Esophagus squamous epithelium (tissue), 5 donors: ENCODE measurements at places on chromosomes 5 and 9.

GRCh38 chr9:126081746-126082145 lies 244.9 kb upstream of the MVB12B start:
- DNase-seq = no peak

DNA sequence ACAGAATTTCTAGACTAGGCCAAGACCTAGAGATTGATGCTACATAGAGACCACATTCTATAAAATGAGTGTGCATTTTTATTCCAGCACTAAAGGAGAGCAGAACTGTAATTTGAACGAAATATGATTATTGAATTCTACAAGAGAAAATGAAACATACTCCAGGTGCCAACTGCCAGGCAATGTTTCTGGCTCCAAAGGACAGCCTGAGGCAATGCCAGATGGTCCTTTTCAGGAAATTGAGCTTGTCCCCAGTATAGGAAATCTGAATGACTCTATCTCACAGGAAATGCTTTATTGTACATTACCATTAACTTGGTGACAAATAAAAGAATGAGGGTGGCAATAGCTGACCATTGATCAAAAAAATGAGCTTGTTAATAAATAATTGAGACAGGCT lies 28.8 kb upstream of the RASGRF2 start:
- DNase-seq = no peak

- DNase-seq = no peak
These were observed 51.0 kb upstream of the APC start for GRCh38 chr5:112686675-112687074.

- DNase-seq = no peak
These were observed 9.4 kb upstream of the CARD19 start for GRCh38 chr9:93086447-93087224.

GRCh38 chr9:34547960-34548611 lies 25.3 kb upstream of the ENHO start:
- DNase-seq = no peak

GRCh38 chr5:124318661-124319060 lies 427.8 kb downstream of the ZNF608 start:
- DNase-seq = no peak

GRCh38 chr5:90700299-90700698 lies 141.7 kb downstream of the ADGRV1 start:
- DNase-seq = no peak

DNA sequence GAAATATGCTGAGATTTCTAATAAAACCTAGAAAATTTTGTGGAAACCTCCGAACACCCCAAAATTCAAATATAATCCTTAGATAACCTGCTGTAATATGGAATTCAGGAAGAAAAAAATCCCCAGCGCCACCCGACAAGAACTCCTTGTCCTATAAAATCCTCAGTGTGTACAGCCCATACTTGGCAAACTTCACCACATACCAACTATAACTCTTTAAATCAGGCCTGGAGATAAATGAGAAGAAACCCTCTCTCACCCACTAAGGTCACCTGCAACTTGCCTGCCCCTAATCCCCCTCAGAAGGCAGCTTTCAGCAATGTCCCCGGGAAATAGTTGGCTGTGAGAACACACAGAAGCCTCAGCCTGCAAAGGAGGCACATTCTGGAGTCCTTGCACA lies 90.5 kb downstream of the SH3TC2 start:
- DNase-seq = no peak

- no peak for DNase-seq
These were observed 32.9 kb downstream of the FRMD3 start for GRCh38 chr9:83505282-83505681.

DNA sequence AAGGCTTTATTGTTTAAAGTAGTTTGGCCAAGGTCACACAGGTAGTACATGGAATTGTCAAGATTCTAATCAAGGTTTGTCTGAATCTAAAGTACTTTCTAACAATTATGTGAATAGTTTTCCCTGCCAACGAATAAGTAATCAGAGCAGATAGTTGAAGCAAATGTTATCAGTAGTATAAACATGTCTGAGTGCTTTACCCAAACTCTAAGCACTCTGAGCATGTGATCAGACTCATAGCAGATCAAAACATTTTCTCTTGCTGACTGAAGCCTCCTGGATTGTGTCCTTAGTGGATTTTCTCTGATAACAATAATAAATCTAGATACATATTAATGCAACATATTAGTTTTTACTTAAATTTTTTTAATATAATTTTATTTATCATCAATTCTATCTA lies 995.0 kb downstream of the EFNA5 start:
- DNase-seq = no peak

- DNase-seq = no peak
These were observed 35.9 kb upstream of the HSPA9 start for GRCh38 chr5:138610918-138611677.

DNA sequence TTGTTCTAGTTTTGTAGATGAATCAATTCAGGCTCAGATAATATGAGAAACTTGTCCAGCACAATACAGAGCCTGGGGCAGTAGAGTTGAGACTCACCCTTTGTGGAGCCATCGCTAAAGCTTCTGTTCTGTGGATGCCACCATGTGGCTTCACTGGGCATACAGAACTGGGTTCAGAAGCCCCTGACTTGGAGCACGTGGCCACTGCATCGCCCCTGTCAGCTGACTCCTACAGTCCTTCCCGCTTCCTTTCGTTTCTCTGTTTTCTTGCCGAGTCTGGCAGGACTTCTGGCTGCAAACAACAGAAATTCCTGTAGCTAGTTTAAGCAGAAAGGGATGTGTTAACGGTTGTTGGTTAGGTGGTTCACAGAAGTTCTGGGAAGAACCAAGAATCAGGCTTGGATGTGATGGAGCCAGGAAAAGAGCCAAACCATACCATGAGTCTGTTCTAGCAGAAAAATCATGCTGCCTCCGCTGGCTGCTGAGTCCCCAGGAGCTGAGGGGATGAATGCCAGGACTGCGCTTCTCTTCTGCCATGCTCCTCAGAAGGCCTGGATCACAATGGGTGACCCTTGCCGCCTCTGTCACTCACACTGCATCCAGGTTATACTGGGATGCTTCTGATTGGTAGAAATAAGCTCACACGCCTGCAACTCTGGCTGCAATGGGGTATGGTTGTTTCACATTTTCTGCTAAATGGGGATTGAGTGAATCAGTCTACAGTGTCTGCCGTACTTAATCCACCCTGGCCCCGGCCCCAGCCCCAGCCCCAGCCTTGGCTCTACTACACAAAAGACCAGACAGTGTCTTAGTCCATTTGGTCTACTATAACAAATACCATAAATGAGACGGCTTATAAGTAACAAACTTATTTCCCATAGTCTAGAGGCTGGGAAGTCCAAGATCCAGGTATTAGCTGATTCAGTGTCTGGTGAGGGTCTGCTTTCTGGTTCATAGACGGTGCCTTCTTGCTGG lies 262.5 kb downstream of the GOLPH3 start:
- no peak for DNase-seq

DNA sequence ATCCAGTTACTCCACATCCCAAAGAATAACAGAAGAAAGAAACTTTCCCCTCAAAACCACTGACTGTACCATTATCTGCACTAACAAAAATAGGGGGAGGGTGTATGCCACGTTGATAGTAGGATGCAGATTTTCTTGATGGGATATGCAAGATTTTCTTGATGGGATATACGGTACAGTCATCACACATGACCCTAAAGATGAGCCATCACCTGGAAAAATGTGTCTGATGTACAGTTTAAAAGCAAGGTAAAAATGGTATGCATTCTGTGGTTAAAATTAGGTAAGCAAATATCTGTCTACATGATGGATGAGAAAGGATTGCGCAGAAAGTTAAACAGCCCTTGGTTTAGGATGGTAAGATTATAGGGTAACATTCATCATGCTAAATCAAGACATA lies 8.6 kb downstream of the COL23A1 start:
- no peak for DNase-seq

GRCh38 chr5:10626473-10627013 lies 62.7 kb downstream of the ANKRD33B start:
- DNase-seq = no peak

- DNase-seq = no peak
These were observed 1158.0 kb downstream of the MAT2B start for GRCh38 chr5:164663198-164663989.

DNA sequence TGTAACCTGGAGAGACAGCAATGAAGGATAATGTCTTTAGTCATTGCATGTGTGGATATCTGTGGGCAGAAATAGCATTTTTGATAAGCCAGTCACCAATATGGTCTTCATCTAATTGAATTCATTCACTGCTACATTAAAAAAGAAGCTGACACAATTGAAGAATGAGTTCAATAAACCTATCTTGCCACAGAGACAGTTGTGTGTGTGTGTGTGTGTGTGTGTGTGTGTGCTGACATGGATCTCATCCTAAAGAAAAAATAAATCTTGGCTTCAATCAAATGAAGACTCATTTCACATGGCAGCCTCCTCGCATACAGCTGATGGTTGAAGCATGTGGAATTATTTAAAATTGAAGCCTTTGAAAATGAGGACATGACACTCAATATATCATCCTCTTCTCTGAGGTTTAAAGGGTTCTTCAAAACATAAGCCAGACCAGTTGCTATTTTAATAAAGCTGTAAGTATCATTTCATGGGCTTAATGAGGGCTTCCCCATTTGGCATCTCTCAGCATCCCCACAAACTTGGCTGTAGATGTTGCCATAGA lies 118.5 kb upstream of the PTPN3 start:
- no peak for DNase-seq

DNA sequence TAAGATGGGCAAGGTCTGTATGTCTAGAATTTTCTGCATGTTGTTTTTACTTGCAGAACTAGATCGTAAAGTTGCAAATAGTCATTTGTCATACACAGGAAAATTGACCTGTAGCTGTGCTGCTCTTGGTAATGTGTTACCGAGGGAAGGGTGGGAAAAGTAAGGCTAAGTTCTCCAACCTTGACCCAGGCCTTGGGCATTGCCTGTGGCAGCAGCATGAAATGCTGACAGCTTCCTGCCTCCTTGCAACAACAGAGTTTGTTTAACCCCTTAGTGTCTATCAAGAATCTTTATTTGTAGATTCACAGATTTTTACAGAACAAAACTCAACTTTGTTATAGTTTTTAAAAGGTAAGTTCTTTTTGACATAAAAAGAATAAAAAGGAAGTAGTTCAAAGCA lies 48.3 kb downstream of the ERCC6L2 start:
- no peak for DNase-seq

DNA sequence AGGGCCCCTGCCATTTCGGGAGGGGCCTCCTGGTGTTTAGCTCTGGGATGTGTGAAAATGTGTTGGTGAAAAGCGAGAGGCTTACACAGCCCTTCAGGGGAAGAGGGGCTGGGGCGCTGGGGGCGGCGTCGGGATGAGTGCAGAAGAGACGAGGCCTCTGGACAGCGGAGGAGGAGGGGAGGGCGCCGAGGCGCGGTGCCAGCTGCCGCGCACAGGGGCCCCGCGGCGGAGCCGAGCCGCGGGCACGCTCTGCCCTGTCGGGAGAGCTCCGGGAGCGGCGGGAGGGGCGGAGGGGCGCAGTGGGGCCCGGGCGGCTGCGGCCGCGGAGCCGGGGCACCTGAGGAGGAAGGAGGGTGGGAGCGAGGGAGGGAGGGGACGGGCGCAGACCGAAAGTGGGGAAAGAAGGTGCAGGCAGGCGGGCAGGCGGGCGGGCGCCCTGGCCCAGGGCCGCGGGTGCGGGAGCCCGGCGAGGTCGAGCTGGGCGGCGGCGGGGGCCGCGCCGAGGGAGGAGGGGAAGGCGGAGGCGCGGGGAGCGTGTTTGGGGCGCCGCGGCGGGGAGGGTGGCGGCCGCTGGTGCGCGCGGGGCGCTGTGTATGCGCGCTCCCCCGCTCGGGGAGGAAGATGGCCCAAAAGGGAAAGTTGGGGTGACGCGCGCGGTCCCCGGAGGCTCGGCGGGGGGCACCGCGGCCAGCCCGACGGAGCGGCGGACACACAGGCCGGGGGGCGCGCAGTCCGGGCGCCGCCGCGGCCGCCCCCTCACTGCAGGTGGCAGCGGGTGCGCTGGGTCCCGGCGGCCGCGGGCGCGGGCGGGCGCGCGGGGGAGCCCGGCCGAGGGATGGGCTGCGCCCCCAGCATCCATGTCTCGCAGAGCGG lies at the start of gene PDE8B:
TSS of gene PDE8B (plus strand) at position 590 of the 873 bp plus-strand sequence. CDS start at position 836, 246 bp downstream.
- no peak for DNase-seq

- DNase-seq = no peak
These were observed 26.7 kb upstream of the SUSD3 start for GRCh38 chr9:93031629-93032430.

GRCh38 chr9:105416840-105417239 lies 31.0 kb upstream of the FSD1L start:
- no peak for DNase-seq

- no peak for DNase-seq
These were observed 148.3 kb upstream of the SLC24A2 start for GRCh38 chr9:19937121-19937520.

- DNase-seq = no peak
These were observed 131.2 kb downstream of the HTR4 start for GRCh38 chr5:148523139-148523538.

DNA sequence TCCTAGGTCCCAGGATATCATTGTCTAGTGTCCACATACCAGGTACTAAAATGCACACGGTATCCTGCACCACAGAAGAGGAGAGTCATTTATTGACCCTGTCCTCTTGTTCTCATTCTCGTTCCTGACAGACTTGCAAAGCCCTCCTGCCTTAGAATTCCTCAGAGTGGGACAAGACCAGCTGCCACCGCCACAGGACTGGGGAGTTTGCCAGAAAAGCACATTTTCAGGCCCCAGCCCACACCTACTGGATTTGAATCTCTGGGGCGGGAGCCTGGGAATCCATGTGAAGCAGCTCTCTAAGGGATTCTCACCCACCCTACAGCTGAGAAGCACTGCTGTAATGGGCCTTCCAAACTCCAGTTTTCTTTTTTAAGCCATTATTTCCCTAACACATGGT lies 68.0 kb upstream of the FANCC start:
- no peak for DNase-seq

DNA sequence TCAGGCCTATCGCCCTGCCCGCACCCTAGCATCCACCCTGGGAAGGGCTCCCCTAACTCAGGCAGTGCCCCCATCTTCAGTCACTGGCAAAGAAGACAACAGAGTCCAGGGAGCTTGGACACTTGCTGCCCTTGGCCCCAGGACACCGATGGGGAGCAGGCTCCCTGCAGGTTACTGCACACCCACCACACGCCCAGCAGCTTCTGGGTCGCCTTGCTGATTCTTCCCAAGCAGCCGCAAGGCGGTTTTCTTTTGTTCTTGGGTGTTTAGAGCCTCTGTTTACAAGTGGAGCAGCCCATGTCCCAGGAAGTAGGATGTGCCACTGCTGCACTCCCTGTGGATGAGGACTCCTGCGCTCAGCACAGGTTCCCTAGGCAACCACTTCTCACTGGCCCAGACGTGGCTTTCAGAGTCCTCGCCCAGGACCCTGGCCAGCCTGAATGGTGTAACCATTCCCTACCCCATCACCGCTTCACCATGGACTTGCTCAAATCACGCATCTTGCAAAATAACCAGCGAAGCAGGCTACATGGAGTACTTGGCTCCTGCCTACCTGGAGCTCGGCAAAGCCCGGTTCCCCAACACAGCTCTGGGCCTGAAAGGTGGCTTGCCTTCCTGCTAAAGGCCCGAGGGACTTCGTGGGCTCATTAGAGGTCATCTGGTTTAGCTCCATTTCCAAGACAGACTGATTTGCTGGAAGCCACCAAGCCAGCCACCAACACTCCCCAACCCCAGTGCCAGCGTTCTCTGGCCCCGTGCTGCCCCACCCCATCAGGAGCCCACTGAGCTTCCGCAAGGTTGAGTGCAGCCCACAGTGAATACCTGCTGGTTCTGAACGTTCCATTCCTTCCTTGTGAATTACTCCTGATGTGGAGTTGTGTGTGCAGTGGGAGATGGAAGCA lies 60.0 kb downstream of the PSMB7 start:
- no peak for DNase-seq

- DNase-seq = no peak
These were observed 3.0 kb upstream of the ENTPD2 start for GRCh38 chr9:137056739-137057415.
